Adrenal gland (tissue), 19 donors: ENCODE measurements at places on chromosomes 12 and 14.

GRCh38 chr12:114668886-114669288, 15.1 kb downstream of the TBX3 start:
- H3K27ac ChIP-seq, result peak overlapping the region; percentile 86
- H3K27me3 ChIP-seq, result no peaks in the 10 kb centered on the region
- H3K4me3 ChIP-seq, result no peak overlapping the region
- peak; percentile 77 for DNase-seq
- peaks cover 33% of the 10 kb centered on the region for H3K4me1 ChIP-seq
- peaks cover 30% of the 10 kb centered on the region for H3K36me3 ChIP-seq

- no peaks in the 10 kb centered on the region for H3K4me1 ChIP-seq
- H3K27ac ChIP-seq, result no peak overlapping the region
- no peaks in the 10 kb centered on the region for H3K36me3 ChIP-seq
- H3K4me3 ChIP-seq, result no peak overlapping the region
- no peak for DNase-seq
- H3K27me3 ChIP-seq, result no peaks in the 10 kb centered on the region
Measured at GRCh38 chr12:5808981-5809380, 136.1 kb downstream of the ANO2 start.

GRCh38 chr14:96802963-96803362, 5.8 kb downstream of the VRK1 start:
- no peak for DNase-seq
- no peak overlapping the region for H3K4me3 ChIP-seq
- H3K27ac ChIP-seq, result no peak overlapping the region
- no peaks in the 10 kb centered on the region for H3K27me3 ChIP-seq
- no peaks in the 10 kb centered on the region for H3K36me3 ChIP-seq

GRCh38 chr14:66237741-66238140, 248.4 kb upstream of the CCDC196 start:
- no peak overlapping the region for H3K4me3 ChIP-seq
- peaks cover 6% of the 10 kb centered on the region for H3K4me1 ChIP-seq
- H3K36me3 ChIP-seq, result no peaks in the 10 kb centered on the region
- DNase-seq, result no peak
- no peaks in the 10 kb centered on the region for H3K27me3 ChIP-seq
- H3K27ac ChIP-seq, result no peak overlapping the region

DNA sequence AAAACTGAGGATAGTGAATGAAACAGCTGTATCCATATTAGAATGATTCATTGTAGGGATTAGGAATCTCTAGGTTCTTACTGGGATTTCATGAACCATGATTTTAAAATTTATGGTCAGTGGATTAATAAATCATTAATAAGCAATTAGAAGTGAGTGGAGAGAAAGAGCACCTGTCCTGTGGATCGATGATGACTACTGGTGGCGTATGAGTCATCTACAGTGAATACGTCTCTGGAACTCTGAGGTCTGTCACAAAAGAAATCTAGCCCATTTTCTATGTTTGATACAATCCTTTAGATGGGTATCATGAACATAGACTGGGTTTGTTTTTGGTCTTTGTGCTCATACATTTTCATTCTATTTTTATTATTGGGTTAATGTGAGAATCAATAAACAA, 77.3 kb upstream of the RTL1 start:
- H3K27ac ChIP-seq, result no peak overlapping the region
- H3K27me3 ChIP-seq, result no peaks in the 10 kb centered on the region
- H3K36me3 ChIP-seq, result no peaks in the 10 kb centered on the region
- H3K4me3 ChIP-seq, result no peak overlapping the region
- DNase-seq, result no peak

DNA sequence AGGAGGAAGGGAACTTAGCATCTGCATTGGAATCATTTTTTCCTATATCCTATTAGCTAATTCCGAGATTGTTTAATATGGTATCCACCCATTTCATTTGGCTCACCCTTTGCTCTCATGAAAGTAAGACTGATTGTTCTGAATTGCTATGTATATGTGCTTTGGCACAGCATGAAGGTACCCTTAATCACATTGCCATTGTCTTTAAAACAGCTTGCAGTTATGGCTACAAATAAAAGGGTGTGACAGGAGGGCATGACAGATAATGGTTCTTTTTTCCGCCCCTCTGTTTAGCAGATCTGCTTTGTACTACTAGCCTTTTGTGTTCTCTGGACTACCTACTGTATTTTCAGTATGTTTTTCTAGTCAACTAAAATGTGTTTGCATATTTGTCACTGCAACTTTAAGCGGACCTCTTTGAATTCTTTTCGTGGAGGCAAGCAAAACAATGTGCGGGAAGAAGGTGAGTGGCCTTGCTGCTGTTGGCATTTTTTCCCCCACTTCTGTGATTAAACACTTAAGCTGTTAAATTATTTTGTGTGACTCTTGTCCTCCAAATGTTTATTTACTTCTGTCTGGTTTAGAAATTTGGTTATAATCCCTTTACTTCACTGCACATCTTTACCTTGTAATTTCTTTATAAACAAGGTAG, 35.8 kb downstream of the FBXO34 start:
- H3K27ac ChIP-seq, result no peak overlapping the region
- no peaks in the 10 kb centered on the region for H3K36me3 ChIP-seq
- H3K4me3 ChIP-seq, result no peak overlapping the region

GRCh38 chr12:85237327-85237726, 42.7 kb upstream of the ALX1 start:
- no peak for DNase-seq
- H3K27me3 ChIP-seq, result no peaks in the 10 kb centered on the region
- no peak overlapping the region for H3K27ac ChIP-seq
- H3K4me3 ChIP-seq, result no peak overlapping the region
- no peaks in the 10 kb centered on the region for H3K36me3 ChIP-seq
- H3K4me1 ChIP-seq, result no peaks in the 10 kb centered on the region

- no peaks in the 10 kb centered on the region for H3K27me3 ChIP-seq
- H3K36me3 ChIP-seq, result no peaks in the 10 kb centered on the region
- DNase-seq, result peak; percentile 50
- H3K4me1 ChIP-seq, result peaks cover 26% of the 10 kb centered on the region
- H3K4me3 ChIP-seq, result no peak overlapping the region
- no peak overlapping the region for H3K27ac ChIP-seq
Measured at GRCh38 chr12:94263905-94264561, 115.7 kb downstream of the PLXNC1 start.

DNA sequence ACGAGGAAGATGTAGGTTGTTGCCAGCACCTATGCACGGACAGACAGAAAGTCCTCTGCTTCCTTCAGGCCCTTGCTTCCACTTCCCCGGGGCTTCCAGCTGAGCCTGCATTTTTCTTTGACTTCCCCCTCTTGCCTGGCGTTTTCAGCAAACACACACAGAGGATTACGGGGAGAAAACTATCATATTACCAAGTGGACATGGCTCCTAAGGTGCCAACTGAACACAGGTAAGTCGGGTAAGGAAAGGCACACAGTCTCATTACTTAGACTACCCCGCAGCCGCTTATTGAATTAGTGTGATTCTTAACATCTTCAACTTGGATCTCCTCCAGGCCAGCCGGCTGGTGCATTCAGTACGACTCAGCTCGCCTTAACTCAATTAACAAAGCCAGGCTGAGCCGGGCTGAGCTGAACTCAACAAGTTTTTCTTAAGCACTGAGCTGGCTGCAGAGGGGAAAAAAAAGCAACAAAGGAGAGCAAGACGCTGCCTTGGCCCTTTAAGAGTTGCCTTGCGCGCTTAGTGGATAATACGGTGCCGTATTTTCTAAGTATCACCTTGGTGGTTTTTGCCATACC, 19.2 kb upstream of the MAP1LC3B2 start:
- no peak for DNase-seq
- no peak overlapping the region for H3K4me3 ChIP-seq
- no peaks in the 10 kb centered on the region for H3K36me3 ChIP-seq
- H3K4me1 ChIP-seq, result peaks cover 21% of the 10 kb centered on the region
- H3K27me3 ChIP-seq, result no peaks in the 10 kb centered on the region

DNA sequence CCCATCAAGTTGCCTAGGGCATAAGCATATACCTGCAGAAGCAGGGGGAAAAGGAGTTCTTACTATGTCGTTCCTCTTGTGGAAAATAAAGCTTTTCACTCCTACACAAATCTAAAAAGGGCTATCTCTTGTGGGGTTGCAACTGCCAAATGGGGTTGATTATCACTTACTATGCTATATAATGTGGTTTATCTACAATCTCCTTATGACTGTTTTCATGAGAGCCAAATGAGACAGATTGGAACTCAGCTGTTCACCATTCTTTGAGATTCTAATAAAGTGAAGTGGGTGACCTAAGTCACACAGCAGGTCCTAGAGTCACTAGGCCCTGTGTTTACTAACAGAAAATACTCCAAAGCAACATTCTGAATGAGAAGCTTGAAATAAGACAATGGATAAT, 47.7 kb downstream of the CIT start:
- no peak overlapping the region for H3K27ac ChIP-seq
- no peaks in the 10 kb centered on the region for H3K4me1 ChIP-seq
- H3K4me3 ChIP-seq, result no peak overlapping the region

DNA sequence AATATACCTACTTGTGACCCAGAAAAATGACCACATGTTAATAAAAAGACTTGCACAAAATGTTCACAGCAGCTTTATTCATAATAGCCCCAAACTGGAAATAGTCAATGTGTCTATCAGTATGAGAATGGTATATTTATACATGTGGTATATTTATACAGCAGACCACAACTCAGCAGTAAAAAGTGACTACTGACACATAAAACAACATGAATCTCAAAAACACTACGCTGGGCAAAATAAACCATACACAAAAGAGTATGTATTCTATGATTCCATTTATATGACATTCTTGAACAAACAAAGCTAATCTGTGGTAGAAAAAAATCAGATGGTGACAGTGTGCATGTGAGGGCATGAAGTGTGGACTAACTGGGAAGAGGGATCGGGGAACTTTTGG, 35.1 kb downstream of the ARF6 start:
- no peak for DNase-seq
- H3K27me3 ChIP-seq, result no peaks in the 10 kb centered on the region
- no peaks in the 10 kb centered on the region for H3K4me1 ChIP-seq
- H3K4me3 ChIP-seq, result no peak overlapping the region
- H3K27ac ChIP-seq, result no peak overlapping the region

DNA sequence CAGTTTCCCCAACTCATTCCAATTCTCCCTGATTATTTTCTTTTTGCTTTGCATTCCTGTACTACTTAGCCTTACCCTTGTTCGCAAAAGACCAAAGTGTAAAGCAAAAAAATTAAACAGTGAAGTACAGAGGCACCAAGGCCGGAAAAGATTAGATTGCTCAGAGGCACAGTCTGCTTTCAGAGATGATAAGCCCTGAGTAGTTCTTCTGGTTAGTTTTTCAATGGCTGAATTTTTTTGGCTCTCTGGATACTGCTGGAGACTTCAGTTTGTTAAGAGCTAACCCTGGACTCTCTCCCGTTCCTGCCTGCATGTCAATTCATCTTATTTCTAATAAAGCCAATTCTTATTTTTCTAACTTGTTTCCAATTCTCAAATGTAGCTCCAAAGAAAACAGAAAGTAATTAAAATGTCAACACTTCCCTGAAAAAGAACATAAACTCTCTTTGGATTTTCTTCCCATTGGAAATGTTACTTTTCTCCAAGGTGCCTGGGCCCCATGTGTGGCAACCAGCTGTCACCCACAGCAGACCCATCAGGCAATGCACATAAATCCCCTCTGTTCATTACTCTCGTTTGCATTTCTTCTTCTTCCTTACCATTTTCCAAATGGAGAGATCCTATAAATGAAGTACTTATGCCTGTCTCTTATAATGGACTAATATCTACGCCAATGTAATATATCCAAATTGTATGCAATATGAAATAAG, 142.8 kb downstream of the BTG1 start:
- no peak overlapping the region for H3K4me3 ChIP-seq
- H3K4me1 ChIP-seq, result peaks cover 25% of the 10 kb centered on the region
- no peaks in the 10 kb centered on the region for H3K27me3 ChIP-seq
- DNase-seq, result peak; percentile 14
- peak overlapping the region; percentile 2 for H3K27ac ChIP-seq
- H3K36me3 ChIP-seq, result no peaks in the 10 kb centered on the region

GRCh38 chr12:113214895-113215400, 6.3 kb upstream of the TPCN1 start:
- peak overlapping the region; percentile 9 for H3K4me3 ChIP-seq
- no peaks in the 10 kb centered on the region for H3K36me3 ChIP-seq
- peak; percentile 91 for DNase-seq
- peaks cover 18% of the 10 kb centered on the region for H3K4me1 ChIP-seq
- H3K27ac ChIP-seq, result peak overlapping the region; percentile 40

DNA sequence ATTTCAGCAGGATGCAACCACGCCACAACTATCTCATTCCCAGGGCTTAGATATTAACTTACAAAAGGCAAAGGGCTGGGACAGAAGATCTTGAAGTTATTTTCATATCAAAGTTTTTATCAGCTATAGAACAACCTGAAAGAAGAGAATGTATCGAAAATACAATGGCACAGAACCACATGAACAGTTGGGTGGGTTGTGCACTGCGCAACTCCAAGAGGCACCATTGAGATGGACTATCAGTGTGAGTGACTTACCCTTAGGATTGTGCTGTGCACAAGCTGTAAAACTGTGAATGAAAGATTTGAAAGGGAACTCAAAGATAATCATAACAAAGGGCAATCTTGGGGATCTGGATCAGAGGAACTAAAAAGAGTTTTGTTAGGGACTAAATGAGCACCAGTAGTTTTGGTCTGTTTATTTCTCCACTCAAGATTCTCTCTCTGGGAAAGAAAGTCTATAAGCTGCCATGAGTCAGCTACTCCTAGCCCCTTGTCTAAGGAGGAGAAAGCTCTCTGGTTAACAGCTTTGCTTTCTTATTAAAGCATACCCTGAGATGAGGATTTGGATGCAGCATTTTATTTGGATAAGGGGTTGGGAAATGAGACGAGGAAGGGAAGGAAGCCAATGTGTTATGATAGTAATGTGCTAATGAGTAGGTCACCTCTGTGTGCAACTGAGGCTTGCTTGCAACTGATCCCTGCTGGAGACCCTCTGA, 62.2 kb downstream of the TBX5 start:
- DNase-seq, result no peak
- H3K4me3 ChIP-seq, result no peak overlapping the region
- no peaks in the 10 kb centered on the region for H3K36me3 ChIP-seq

DNA sequence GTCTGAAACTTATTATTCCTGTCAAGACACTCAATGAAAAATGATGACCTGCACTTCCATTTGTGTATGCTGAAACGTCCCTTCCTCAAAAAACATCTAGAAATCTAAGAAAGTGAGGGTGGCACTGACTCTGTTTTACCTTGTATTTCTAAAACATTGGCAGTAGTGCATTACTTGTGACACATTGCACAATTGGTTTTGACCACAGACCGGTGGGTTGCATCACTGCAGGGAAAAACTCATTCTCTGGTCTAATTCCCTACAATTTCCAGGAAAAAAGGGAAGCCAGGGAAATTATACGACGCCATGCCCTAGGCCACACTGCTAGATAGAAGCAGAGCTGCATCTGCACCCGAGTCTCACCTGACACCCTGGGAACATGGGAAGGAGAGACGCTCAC, 156.7 kb downstream of the NTF3 start:
- no peaks in the 10 kb centered on the region for H3K27me3 ChIP-seq
- DNase-seq, result no peak
- H3K4me1 ChIP-seq, result no peaks in the 10 kb centered on the region
- no peaks in the 10 kb centered on the region for H3K36me3 ChIP-seq
- H3K27ac ChIP-seq, result no peak overlapping the region
- H3K4me3 ChIP-seq, result no peak overlapping the region
